ENCODE measurements at places on chromosomes 3 and 15.

GRCh38 chr3:27986234-27986879 is 255.1 kb upstream of the CMC1 start:
- no peak for DNase-seq

DNA sequence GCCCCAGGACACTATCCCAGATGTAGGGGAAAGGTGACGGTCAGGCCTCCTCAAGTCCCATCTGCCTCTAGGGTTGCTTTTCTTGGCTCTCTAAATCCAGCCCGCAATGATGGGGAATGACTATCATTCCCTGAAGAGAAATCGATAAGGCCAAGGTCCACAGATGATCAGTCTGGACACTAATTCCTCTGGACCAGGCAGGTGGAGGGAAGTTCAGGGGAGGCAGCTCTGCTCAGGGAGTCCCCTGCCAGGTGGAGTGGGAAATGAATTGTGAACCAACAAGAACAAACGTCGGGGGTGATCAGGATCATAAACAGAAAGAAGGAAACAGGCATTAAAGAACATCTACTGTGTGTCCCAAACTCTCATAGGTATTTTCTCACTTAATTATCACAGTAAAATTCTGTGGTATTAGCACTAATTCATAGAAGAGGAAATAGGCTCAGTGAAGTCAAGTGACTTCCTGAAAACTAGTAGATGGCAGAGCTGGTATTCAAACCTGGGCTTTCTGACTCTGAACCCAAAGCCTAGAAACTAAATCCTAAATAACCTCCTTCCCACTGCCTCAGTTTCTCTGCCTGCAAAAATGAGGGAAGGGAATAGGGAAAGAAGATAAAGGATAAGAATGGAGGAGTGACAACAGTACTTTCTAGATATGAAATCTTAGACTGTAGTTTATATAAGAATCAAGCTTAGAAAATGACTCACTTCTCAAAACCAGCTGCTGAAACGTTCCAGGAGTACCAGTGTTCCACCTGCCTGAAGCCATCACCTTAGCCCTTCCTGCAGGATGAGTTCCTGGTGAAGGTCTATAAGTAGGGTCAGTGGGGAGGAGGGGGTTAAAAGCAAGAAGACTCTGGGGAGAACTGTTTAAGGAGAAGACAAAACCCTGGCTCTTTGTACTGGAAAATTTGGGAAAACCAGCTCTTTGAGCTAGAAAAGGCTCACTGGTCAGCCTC is 7.5 kb downstream of the BMF start:
- DNase-seq: no peak

DNA sequence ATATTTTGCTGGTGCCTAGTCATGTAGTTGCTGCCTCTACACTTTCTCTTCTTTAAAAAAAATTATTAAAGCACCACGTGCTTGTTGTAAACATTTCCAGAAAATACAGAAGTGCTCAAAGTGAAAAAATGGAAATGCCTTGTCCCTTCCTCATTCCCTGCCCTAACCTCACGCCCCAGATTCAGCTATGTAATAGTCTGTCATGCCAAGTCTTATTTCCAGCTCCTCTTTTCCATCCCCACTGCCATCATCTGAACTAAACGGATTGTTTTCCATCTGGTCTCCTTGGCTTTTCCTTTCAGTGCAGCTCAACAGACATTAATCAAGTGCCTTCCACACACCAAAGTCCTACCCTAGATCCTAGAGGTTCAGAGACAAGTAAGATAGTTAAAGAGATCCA is 15.5 kb downstream of the ZNF774 start:
- DNase-seq: no peak

- no peak for DNase-seq
Observed at GRCh38 chr3:57709559-57709958, 16.7 kb upstream of the DENND6A start.

DNA sequence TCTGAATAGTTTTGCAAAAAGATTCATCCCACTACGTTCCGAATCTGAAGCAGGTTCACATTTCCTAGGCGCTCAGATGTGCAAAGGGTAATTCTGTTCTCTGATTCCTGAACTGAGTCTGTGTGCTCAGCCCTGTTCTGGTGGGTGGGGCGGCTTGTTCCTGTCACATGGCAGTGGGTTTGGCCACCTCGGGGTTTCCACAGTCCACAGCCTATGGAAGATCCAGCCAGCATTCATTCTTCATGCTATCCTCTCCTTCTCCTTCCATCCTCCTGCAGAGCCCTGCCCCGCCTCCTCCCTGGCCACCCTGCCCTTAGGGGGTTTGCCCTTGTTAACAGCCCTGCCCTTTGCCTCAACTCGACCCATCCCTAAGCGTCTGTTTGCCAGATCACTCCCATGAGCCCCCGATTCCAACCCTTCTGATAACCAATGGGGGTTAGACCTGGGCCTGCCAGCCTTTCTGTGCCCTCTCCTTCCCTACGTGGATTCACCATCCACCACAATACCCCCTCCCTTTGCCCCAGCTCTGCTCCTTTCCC is 31.0 kb downstream of the PRR20G start:
- DNase-seq: no peak
